Mesendoderm (in vitro differentiated cells): ENCODE measurements at places on chromosomes 4 and X.

DNA sequence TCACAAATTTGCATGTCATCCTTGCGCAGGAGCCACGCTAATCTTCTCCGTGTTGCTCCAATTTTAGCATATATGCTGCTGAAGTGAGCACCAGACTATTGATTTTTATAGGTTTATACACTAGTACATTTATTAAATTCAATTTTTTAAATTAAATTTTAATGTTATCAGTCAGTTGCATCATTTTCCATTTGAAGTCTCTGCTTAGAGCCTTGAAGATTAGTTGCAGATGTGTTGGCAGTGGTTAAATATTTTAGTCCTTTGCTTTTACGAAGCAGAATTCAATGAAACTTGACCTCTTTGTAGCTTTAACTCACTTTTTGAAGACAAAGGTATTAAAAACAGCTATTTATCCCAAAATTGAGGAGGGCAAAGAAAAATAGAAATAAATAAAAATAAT is 16.5 kb downstream of the TRAPPC11 start:
- DNase-seq = no peak

- DNase-seq = no peak
Measured at GRCh38 chr4:181944527-181944926, 298.7 kb upstream of the TENM3 start.

GRCh38 chr4:166290426-166290825 is 417.4 kb downstream of the TLL1 start:
- DNase-seq = no peak

- no peak for DNase-seq
Measured at GRCh38 chr4:168817370-168817769, 192.7 kb downstream of the CBR4 start.

- no peak for DNase-seq
Measured at GRCh38 chr4:24831637-24832036, 36.3 kb downstream of the SOD3 start.

- no peak for DNase-seq
Measured at GRCh38 chrX:19748896-19749680, 138.3 kb downstream of the SH3KBP1 start.

GRCh38 chr4:3122081-3122563 is 47.6 kb downstream of the HTT start:
- no peak for DNase-seq

GRCh38 chr4:119706804-119707203 is 78.2 kb upstream of the PDE5A start:
- no peak for DNase-seq
